Omental fat pad (tissue), 4 donors: ENCODE measurements at places on chromosomes 1 and 21. TPM values are rescaled to one million over a fixed set of nuclear protein-coding genes. Genes with fewer than 3 reads are reported as not detected.

GRCh38 chr1:222653178-222653827, 35.4 kb downstream of the MIA3 start:
- no peak for DNase-seq

The PPFIA4 gene
- not detected for total RNA-seq

The MANEAL gene
- total RNA-seq = 0.84 TPM

GRCh38 chr1:221873673-221874072, 131.8 kb upstream of the DUSP10 start:
- DNase-seq = no peak

The BGLAP gene
- 0.82 TPM for total RNA-seq

The CELA3B gene
- not detected for total RNA-seq
